ENCODE measurements at places on chromosomes 2 and 18.

DNA sequence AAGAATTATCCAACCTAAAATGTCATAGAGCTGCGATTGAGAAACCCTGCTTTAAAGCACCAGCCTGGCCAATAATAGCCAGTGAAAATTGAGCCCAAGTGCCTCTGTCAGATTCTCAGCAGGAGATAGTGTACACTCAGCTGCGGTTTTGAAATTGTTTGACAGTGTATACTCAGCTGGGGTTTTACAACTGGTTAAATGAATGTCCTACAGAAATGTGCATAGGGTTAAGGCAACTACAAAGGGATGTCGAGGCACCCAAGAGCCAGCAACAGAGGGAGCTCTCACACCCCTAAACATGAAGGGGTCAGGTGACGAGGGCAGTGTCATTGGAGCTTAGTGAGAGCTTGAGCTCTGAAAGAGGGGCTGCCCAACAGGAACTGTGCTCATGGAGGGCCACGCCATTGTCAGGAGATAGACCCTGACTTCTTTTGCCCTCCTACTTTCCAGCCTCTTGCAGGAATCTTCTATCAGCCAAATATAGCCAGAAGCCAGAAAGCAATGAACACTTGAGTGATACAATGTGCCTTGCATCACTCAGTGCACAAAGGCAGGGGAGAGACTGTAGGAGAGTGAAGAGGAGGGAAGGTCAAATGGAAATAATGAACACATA, 15.1 kb downstream of the ACTG2 start:
- DNase-seq, result no peak

GRCh38 chr2:79782576-79783452, 270.0 kb downstream of the CTNNA2 start:
- DNase-seq, result no peak

DNA sequence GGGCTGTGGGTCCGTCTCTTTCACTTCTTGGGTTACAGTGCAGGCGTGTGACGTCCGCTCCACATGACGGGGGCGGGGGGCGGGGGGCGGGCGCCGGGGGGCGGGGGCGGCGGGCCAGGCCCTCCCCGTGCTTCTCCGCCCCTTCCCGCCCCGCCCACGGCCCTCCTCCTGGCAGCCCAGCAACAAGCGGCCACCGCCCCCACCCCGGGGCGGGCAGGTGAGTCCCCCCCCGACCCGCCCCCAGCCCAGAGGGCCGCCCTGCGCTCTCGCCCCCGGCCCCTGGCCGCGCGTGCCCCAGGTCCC, 3.6 kb downstream of the ZNF516 start:
- DNase-seq, result no peak

DNA sequence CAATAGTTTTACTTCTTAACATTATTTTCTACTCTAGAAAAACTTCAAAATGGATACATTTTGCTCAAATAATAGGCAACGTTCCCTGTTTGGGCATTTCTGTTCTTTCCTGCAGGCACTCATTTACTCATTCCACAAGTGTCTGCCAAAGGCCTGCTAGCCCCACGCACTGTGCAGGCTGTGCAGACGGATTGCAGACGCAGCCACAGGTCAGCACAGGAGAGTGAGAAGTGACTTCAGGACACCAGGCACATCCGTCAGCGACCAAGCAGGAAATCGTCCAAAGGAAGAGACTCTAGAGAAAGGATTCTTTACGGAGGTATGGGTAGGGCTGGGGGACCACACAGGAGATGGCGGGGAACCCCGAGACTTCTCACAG, 103.0 kb upstream of the AGAP1 start:
- DNase-seq, result no peak

GRCh38 chr2:120132190-120132589, 91.0 kb downstream of the TMEM185B start:
- no peak for DNase-seq

GRCh38 chr2:131016826-131017741, 76.2 kb downstream of the FAM168B start:
- DNase-seq, result no peak

GRCh38 chr18:77124452-77124922, 8.1 kb downstream of the MBP start:
- DNase-seq, result no peak

GRCh38 chr2:173720306-173720705, 244.9 kb downstream of the SP3 start:
- no peak for DNase-seq

DNA sequence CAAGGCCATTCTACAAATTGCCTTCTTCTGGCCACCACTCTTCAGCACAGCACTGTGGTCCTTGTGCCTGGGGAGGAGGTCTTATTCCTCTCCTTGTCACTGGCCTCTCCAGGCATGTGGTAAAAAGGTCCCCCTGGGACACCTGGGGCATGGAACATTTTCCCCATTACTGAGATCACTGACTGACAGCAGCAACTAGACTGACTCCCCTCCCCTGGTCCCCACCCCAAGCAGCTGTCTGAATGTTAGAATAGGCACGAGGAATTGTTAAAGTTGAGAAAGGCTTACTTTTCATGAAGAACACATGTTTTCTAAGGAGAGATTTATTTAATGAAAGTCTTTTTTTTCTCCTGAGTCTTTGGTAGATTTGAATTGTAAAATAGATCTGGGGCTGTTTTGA, 39.5 kb upstream of the RTN4 start:
- no peak for DNase-seq

GRCh38 chr2:46942143-46942526, 26.5 kb upstream of the MCFD2 start:
- peak; percentile 79 for DNase-seq

DNA sequence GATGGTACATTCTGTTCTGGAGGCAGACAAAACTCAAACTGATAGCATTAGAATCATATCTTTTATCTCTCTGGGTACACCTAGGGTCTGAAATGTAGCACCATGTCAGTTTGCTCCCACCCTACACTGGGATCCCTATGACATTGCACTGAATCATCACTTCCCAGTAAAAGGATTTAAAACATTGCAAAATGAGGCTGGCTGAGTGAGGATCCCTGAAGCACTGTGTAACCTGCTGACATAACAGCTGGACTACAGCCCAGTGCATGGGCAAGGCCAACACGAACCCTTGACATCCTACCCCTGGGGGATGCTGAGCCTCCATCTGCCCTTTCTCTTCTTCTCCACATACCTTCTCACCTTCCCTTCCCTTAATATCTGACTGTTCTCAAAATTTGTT, 253.2 kb downstream of the TTC32 start:
- DNase-seq, result no peak

- no peak for DNase-seq
Measured at GRCh38 chr18:76203552-76203951, 291.5 kb downstream of the ZNF516 start.

DNA sequence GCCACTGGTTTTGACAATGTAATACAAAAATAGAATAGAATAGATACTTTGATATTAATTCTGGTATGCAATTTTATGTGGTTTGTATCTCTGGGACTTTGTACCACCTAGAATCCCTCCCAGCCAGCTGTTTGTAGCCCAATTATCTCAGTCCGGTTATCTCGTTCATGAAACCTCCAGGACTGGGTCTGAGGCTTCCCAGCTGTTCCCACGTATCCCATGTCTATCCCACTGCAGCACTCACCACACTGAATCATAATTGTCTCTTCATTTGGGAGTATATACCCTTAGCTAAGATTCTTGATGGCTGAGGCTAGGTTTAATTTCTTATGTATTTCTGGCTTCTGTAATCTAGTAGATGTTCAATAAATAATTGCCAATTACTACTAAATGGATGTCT, 104.4 kb upstream of the MAPRE2 start:
- no peak for DNase-seq

DNA sequence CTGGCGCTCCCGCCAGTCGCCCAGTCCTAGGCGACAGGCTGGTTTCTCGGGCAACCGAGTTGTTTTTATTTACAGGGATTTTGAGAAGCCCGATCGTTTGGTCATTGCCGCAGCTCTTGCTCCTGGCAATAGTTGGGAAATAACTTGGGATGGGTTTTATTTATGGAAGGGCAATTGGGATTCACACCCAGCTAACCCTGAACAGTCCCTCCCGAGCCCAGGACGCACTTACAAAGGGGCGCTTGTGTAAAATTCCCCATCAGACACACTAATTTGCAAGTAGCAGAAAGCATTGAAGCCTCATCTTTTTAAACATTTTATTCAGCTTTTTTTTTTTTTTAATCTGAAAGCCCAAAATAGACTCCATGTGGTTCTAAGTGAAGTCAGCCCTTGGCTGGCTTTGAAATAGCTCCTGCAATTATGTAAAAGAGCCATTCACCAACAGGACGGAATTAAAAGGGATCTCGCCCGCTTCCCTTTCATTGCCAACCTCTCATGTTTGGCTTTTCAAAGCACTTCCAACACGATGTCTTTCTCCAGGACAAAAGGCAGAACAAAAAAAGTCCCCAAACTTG, 3.6 kb upstream of the GBX2 start:
- DNase-seq, result no peak

- DNase-seq, result no peak
Measured at GRCh38 chr2:28697602-28698149, 54.0 kb upstream of the PPP1CB start.

- DNase-seq, result no peak
Measured at GRCh38 chr2:10741139-10741538, 19.7 kb downstream of the ATP6V1C2 start.

- no peak for DNase-seq
Measured at GRCh38 chr2:187715590-187715989, 161.4 kb upstream of the TFPI start.

- DNase-seq, result no peak
Measured at GRCh38 chr18:63681449-63682340, 20.0 kb upstream of the SERPINB3 start.

DNA sequence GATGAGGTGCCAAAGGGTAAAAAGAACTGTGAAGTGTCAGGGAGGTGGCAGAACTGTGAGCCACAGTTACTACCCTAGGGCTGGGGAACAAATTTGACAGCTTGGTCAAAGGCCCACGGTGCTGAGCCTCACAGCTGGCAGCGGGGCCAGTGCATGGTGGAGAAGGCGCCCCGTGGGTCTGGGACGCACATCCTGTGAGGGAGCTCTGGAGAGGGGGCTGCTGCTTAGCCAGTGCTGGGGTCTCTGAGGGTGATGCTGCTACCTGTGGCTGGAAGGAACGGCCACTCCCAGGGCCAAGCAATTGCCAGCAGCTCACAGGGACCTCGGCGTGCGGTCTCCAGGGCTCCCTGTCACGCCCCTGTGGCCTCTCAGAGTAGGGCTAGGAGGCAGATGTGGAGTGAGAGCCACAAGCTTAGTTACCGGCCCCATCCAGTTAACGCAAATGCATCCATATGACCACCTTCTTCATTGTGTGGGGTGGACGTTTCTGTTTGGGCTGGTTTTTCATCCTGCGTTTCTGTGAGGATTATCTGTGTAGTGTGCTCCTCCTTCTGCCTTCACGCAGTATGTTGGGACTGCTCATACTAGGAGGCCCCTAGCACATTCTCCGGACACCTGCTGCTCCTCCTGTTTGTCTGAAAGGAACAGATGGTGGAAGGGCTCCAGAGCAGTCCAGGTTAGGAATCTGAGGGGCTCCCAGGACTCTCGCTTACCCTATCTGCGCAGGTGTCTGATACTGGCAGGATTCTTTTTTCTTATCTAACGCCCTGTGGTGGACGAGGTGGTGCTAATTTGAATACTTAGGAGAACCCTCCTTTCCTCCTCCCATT, 26.0 kb downstream of the STK25 start:
- DNase-seq, result no peak

GRCh38 chr2:144233317-144233716, 286.6 kb downstream of the ZEB2 start:
- DNase-seq, result no peak

GRCh38 chr2:108911401-108911800, 77.6 kb downstream of the EDAR start:
- DNase-seq, result no peak

GRCh38 chr18:6785411-6785810, 55.9 kb downstream of the ARHGAP28 start:
- DNase-seq, result no peak

DNA sequence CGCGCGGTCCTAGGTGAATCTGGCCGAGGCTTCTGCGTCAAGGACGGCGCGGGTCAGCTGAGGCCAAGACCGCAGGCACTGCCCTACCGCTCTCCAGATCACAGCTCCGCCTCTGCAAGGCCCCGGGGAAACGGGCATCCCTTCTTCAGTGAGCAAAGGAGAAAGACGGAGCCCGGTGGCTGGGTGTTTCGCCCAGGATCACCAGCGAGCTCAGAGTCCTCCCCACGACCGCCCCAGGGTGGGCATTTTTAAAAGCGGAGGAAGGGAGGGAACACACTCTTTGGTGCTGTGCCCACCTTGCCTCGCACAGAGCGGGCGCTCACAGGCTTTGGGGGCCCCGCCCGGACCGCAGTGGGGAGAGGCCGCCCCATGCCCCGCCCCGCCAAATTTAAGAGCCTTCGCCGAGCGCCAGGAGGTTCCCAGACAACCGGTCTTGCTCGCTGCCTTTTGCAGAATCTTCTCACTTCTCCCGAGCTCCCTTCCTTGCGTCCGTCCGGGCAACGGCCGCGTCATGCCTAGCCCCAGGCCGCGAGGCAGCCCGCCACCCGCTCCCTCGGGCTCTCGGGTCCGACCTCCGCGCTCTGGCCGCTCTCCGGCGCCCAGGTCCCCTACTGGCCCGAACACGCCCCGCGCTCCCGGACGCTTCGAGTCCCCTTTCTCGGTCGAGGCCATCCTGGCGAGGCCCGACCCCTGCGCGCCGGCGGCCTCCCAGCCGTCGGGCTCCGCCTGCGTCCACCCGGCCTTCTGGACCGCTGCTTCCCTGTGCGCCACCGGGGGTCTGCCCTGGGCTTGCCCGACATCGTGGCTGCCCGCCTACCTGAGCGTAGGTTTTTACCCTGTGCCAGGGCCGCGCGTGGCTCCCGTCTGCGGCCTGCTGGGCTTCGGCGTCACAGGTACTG, at the start of gene NOTO:
TSS of gene NOTO (plus strand) at position 419 of the 899 bp plus-strand sequence. CDS start at position 512, 93 bp downstream.
- DNase-seq, result no peak

DNA sequence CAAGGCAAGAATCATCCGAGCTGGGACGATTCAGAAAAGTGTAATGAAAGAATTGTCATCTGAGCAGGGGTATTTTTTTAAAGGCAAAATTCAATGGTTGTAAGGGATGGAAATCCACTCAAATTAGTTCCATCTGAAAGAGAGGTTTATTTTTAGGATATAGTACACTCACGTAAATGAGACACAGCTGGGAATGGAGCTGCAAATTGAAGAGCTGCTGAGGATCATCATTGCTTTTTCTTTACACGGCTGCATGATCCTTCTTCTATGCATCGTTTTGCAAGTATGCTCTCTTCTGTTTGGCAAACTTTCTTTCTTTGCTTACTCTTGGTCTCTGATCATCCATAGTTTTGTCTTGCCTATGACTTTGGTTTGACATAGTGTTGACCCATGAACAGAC, 27.4 kb upstream of the CUL3 start:
- DNase-seq, result no peak

GRCh38 chr18:37393945-37394609, 171.5 kb downstream of the CELF4 start:
- DNase-seq, result peak; percentile 82

Data from ascending aorta (tissue), 2 donors.